ENCODE measurements at places on chromosomes 5 and 9.

GRCh38 chr9:26262421-26263107 is 584.3 kb upstream of the TUSC1 start:
- no peak for DNase-seq

DNA sequence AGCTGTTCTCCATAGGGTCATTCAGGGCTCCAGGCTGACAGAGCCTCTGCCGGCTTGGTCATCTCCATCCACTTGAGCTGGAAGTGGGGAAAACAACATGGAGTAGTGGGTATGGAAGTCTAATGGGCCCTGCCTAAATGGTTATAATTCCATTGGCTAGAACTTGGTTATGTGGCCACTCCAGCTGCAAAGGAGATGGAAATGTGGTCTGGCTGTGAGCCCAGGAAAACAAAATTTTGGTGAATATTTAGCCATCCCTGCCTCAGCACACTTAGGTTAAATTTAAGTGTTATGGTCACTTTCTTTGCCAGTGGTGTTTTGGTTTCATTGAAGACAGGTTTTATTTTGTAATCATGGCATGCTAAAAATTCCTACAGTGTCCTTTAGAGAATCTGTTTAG is 112.3 kb downstream of the SMARCA2 start:
- DNase-seq, result no peak

GRCh38 chr5:53355316-53355715 is 125.1 kb upstream of the FST start:
- DNase-seq, result no peak

DNA sequence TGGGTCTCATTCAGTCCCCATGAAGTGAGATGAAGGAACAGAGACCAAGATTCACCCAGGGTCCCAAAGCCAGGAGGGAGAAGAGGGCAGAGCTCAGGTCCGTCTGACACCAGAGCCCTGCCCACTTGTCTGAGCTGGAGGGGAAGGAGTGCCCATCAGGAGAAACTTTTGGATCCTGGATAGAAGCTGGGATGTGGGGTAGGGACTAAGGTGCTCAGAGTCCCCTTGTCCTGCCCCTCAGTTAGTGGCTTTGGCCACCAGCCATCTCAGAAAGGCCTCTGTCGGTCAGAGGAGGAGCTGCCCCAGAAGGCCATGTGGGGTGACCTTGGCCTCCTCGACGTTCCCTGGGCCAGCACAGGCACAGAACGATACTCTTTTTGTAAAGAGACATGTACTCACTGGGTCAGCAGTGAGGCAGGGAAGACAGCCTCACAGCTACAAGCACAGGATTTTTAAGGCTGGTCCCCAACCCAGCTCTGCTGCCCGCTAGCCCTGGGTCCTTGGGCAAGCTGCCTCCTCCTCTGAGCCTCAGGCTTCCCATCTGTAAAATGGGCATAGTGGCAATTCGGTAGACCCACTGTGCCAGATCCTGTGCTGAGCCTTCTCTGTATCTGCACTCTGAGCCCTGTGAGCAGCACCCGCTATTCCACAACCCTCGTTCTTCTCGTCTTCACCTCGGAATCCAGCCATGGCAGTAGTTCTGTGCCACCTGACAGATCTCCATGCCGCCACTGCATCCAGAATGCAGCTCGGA is 49.4 kb downstream of the C9orf50 start:
- DNase-seq, result no peak
